Melanocyte of skin (primary cell): ENCODE measurements at places on chromosomes 2 and 18. TPM values are rescaled to one million over a fixed set of nuclear protein-coding genes. Genes with fewer than 3 reads are reported as not detected.

SCG2 gene
- total RNA-seq: 2.8 and 7.3 TPM in 2 replicates

HNRNPA3 gene
- total RNA-seq: 28.6 and 40.0 TPM in 2 replicates

SLC5A7 gene
- total RNA-seq: not detected in 2 replicates

EPB41L3 gene
- total RNA-seq: 140 and 159 TPM in 2 replicates

SERPINB13 gene
- total RNA-seq: under 0.01 TPM in 1 of 2 replicates, not detected in the other

CAPN14 gene
- total RNA-seq: 0.33 and 0.62 TPM in 2 replicates

CEP192 gene
- total RNA-seq: 28.7 and 30.3 TPM in 2 replicates

POTEI gene
- total RNA-seq: not detected in 2 replicates

GCG gene
- not detected in 2 replicates for total RNA-seq

SLC30A3 gene
- total RNA-seq: 0.34 TPM in 1 of 2 replicates, not detected in the other

GKN2 gene
- not detected in 2 replicates for total RNA-seq

EVX2 gene
- not detected in 2 replicates for total RNA-seq

AKAIN1 gene
- total RNA-seq: not detected in 2 replicates

ACTR1B gene
- total RNA-seq: 50.6 and 56.0 TPM in 2 replicates

NFATC1 gene
- total RNA-seq: 1.4 and 3.3 TPM in 2 replicates

CERKL gene
- total RNA-seq: under 0.01 and 0.15 TPM in 2 replicates

UGT1A10 gene
- total RNA-seq: not detected in 2 replicates

CRACDL gene
- not detected in 2 replicates for total RNA-seq

INPP1 gene
- total RNA-seq: 7.6 and 9.1 TPM in 2 replicates

ASB3 gene
- 19.0 and 28.7 TPM in 2 replicates for total RNA-seq

ORC4 gene
- 24.7 and 34.8 TPM in 2 replicates for total RNA-seq

DYNAP gene
- total RNA-seq: not detected in 2 replicates

SCN7A gene
- not detected in 2 replicates for total RNA-seq

RAB6D gene
- under 0.01 TPM in 1 of 2 replicates, not detected in the other for total RNA-seq

FEV gene
- total RNA-seq: not detected in 2 replicates

RNF181 gene
- total RNA-seq: 159 and 162 TPM in 2 replicates

PID1 gene
- total RNA-seq: under 0.01 and 0.77 TPM in 2 replicates

CABYR gene
- total RNA-seq: 1.0 and 3.3 TPM in 2 replicates

ASB18 gene
- total RNA-seq: not detected in 2 replicates

TPO gene
- total RNA-seq: not detected in 2 replicates

HRH4 gene
- 0.36 TPM in 1 of 2 replicates, not detected in the other for total RNA-seq

GALNT3 gene
- total RNA-seq: 44.0 and 45.2 TPM in 2 replicates

ECEL1 gene
- not detected in 2 replicates for total RNA-seq
